AG10803 (cell line): ENCODE measurements at places on chromosomes 5 and 9.

DNA sequence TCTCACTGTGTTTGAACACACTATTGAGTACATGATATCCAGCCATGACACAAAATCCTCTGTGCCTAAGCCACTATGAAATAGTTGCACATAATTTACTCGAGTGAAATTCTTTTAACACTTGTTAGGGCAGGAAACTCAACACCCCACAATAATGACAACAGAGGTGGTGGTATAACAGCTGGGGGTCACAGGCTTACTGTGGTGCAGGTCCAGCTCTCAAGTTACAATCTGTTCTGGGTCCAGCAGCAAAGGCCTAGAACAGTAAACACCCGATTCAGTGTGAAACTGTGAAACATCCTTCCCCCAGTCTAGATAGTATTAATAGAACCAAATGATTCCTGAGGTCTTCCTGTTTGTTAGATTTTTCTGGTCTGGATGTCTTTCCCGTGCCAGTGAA is 102.9 kb upstream of the APC start:
- DNase-seq, result no peak

DNA sequence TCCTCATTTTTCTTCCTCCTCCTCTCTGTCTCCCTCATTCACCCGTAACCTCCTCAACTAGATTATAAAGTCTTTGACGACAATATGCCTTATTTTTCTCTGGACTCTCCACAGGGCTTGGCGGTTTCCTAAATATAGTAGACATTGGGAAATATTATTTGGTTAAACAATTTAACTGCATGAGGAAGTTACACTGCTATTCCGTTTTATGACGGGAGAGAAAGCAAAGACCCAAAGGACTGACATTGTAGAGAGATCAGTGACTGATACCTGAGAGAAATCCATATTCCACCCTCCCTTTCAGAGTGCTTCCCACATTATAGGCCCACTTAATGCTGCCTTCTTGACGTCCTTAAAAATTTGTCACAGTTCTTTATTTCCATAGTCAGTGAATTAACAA is 51.2 kb downstream of the GDA start:
- DNase-seq, result no peak

- DNase-seq, result no peak
Observed at GRCh38 chr9:87567983-87568382, 70.3 kb downstream of the DAPK1 start.

- peak; percentile 57 for DNase-seq
Observed at GRCh38 chr5:149310947-149311658, 34.2 kb upstream of the GRPEL2 start.

DNA sequence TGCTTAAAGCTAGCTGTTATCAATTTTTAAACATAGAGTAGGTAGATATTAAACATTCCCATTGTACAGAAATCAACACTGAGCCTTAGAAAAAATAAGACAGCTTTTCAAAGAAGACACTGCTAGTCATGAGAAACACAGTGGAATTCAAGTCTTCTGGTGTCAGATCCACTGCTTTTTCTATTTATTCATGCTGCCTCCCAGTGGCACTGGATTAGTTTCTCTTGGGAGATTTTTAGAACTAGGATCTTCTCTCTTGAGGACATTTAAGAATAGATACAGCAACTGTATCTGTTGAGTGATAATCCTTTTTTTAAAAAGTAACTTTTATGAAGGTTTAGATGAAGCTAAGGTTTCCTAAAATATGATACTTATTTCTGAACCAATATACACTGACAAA is 1635.4 kb upstream of the C9orf72 start:
- no peak for DNase-seq

DNA sequence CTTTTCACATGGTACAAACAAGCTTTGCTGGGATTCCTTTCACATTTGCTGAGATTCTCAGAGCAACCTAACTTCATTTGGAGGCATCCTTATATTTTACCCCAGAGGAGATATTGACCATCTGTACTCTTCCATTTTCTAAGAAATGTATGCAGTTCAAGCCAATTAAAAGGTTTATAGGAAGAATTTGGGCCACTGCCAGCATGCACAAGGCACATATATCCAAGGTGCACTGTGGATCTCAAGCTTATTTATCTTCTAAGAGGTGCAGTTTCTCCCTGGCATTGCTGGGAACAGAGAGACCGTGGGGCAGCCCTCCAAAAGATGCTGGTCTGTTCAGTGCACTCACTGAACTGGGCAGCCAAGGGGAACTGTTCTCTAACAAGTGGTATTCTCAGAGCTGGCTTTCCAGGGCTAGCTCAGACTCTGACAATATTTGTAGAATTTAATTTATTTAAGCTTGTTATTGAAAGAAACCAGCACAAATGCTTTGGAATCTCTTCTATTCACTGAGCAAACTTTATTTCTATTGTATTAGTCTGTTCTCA is 213.3 kb downstream of the TENT4A start:
- no peak for DNase-seq

DNA sequence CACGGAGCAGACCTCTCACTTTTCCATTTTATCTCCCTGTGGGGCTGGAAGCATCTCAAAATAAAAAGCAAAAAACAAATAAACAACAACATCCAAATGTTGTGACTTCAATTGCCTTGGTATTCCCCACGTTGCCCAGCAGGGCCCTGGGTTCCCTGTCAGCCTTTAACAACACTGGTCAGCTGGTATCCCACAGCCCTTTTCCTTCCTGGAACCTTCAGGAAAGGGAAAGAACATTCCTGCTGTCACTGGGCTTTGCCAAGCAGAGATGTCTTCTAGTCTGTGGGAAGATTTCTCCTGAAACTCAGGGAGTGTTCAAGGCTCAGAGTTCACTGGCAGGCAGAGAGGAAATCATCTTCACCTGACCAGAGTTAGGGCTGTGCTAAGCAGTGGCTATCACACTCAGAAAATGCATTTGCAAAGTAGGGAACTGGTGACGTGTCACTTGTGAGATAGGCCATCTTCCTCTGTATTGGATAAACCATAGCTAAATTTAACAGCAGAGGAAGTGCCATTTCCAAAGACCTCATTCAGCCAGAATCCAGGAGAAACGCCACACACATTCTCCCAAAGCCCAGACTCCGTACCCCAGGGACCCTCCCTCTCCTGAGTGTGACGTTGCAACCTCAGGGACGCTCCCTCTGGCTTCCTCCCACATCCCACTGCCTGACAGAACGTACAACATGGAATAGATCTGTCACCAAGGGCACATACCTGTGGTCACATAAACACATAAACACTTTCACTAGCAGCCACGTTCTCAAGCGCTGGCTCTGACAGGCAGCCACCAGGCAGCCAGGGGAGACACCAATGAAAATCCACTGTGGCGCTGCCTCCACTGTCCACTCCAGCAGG is 274.0 kb upstream of the DAPK1 start:
- DNase-seq, result peak; percentile 79

DNA sequence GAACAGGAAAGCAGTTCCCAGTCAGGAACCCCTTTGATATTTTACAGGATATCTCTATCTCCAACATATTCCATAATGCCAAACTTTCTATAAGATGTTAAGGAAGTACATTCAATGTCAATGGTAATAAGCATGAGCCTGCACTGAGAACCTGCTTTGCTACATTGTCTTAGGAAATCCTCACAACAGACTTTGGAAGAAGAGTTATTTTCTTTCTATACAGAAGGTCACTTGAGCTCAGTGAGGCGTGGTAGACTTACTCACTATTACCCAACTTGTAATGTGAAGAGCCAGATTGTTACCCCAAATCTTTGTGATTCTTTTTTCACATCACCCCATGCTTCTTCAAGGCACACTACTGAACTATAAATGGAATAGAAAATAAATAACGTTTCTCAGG is 435.9 kb downstream of the DNAH5 start:
- DNase-seq, result no peak

DNA sequence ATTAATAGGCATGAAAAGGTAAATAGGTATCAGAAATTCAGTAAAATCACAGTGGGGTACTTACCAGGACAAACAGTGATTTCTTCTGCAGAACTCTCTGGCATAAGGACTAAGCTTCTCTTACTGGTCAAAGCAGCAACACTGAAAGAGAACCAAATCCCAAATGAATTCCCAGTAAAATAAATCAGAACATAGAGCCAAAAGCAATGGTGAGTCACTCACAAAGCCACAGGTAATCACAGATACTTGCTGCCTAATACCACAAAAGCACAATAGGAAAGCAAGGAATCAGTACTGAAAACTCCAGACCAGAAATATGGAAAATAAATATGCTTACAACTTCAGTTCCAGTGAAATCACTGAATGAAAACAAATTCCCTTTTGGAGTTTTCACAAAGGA is 50.7 kb downstream of the UIMC1 start:
- peak; percentile 18 for DNase-seq

DNA sequence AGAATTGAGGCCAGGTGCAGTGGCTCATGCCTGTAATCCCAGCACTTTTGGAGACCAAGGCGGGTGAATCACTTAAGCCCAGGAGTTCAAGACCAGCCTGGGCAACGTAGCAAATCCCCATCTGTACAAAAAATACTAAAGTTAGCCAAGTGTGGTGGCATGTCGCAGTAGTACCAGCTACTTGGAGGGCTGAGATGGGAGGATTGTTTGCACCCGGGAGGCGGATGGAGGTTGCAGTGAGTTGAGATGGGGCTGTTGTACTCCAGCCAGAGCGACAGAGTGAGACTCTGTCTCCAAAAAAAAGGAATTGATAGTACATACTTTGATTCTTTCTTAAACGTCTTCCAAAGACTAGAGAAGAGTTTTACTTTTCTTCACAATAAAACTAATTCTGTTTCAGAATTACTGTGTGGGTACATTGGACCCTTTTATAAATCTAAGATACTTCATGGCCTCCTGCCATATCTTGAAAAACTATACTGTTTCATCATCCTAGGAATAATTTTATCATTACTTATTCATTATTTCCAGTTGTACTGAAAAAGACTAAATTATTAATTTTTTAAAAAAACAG is 132.0 kb upstream of the GRHPR start:
- DNase-seq, result no peak

DNA sequence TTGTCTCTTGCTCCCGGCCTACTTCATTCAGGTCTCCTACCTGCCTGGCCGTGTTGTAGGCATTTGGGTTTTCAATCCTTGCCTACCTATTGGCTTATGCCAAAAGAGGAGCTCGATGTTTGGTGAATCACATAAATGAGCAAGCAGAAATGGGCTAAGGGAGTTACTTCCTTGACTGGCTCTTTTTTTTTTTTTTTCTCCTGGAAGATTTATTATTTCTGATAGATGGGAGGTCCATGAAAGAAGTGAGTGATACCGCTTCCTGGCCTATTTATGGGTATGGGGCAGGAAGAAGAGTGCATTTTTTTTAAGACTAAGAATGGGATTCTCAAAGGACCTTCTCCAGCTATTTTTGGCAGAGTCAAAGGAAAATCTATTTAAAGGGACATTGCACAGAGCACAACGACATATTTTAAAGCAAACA is 294.1 kb downstream of the ARHGAP26 start:
- peak; percentile 39 for DNase-seq

DNA sequence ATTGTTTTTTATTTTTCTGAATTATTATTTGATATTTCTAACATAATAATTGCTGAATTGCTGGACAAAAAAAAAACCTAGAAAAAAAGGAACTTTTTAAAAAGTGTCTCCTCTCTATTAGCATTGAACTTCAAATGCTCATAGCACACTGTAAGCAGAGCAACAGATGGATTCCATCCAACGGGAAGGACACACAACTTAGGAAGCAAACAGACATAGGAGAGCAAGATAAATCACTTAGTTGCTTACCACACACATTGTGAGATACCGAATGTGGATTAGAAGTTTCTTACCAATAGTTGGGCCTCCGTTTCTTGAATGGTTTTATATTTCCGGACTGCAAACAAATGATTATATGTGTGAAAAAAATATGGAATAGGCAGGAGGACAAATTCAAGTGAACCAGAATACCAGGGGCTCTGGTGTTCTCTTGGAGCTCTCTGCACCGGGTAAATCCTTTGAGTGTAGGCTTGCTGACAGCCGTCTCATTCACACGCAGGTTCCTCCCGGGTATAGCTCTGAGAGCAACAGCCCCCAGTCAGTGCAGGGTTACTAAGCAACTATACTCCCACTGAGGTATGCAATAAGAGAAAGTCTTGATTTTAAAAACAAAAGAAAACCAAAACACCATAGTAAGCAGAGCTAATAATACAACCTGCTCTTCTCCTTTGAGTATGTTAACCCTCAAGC is 217.6 kb downstream of the TMEM167A start:
- DNase-seq, result no peak

DNA sequence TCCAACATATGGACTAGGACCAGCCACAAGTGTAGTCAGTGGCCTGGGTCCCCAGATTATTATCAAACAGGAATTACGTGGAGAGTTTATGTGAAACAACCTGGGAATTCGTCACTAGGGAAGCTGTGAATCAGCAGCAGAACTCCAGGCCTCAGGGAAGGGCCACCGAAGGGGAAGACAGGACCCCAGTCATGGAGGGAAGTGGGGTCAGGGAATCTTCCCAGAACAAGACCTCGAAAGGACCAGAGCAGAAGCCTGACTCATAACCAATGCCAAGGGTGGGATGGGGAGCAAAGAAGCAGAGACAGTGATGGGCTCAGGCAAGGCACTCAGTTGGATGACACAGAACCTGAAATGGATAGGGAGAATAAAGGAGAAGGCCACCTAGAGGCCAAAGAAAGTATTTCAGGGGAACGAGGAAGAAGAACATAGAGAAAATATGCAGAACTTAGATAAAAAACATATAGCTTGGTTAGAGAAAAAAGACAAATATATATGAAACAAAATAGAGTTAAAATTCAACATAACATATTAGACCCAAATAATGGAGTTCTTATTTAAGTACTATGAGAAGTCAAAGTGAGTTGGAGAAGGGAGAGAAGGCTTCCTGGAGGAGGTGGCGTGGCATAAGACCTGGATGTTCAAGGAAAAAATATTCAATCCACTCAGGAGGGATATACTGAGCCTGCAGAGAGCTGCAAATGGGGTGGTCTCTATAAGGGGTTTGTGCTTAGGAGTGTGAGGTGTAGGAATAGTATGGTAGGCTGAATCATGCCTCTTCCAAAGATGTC is 66.7 kb upstream of the CAST start:
- no peak for DNase-seq

DNA sequence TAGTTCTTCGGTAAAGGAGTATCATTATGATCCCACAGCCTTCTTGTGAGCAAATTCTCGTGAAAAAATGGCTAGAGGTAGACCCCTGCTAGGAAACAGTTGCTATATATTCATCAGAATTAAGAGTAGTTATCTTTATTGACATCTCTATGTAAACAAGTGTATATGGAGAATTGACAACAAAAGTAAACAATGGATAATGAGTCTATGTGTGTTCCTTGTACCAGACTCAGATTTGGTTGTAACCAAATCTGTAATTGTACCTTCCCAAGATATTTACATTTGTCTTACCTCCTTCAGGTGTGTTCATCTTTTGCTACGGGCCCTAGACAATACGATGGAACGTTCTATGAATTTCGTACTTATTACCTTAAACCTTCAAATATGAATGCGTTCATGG is 2.1 kb downstream of the NIPSNAP3B start:
- no peak for DNase-seq

GRCh38 chr9:1939466-1939865 is 75.7 kb upstream of the SMARCA2 start:
- DNase-seq, result no peak
